ENCODE measurements at places on chromosomes 7 and 10. TPM values are rescaled to one million over a fixed set of nuclear protein-coding genes. Genes with fewer than 3 reads are reported as not detected.

GRCh38 chr10:7199152-7199760 is 211.6 kb downstream of the SFMBT2 start:
- no peak for DNase-seq

The ACTL6B gene
- not detected for total RNA-seq

The IL6 gene
- total RNA-seq: 2.2 TPM

DNA sequence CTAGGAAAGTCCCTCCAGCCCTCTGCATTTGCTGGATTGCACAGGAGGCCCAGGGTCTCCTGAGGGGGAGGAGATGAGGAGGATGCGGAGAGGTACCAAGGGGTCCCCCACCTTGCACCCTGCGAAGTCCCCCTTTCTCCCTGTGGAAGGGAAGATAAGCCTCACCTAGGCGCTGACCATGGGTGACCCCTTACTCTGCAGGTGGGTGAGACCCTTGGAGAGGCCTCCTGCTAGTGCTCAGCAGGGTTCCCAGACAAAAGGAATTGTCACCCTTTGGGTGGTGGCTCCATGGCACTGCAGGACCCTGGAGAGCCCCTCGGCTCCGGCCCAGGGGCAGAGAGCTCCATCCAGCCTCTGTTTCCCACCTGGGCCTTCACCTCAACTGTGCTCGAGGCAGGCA is 107.0 kb upstream of the RET start:
- DNase-seq: no peak

- DNase-seq: no peak
Measured at GRCh38 chr10:60480865-60481563, 91.3 kb upstream of the ANK3 start.

DNA sequence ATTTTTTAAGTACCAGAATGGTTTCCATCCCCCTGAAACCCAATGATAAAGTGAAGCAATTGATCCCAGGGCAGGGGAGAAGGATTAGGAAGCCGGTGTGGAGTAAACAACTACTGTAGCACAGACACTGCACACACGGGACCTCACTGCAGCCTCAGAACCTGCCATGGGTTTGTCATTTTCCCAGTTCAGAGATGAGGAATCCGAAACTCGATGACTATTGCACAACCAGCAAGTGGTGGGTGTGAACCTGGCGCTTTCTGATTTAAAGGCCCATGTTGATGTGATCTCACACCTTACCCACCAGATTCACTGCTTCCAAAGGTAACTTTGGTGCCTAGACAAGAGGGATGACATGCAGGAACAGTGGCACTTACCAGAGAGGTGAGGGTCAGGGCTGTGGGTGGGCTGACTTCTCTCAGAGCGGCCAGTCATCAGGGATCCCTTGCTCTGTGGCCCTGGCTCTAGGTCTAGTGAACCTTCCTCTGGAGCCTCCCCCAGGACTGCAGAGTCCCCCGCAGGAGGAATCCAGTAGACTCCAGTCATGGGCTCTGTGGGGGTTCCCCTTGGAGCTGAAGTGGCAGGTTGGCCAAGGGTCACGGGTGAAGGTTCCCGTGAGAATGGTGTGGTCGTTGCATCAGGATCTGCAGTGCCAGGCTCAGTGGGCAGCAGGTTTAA is 62.8 kb downstream of the PKD1L1 start:
- peak; percentile 63 for DNase-seq

DNA sequence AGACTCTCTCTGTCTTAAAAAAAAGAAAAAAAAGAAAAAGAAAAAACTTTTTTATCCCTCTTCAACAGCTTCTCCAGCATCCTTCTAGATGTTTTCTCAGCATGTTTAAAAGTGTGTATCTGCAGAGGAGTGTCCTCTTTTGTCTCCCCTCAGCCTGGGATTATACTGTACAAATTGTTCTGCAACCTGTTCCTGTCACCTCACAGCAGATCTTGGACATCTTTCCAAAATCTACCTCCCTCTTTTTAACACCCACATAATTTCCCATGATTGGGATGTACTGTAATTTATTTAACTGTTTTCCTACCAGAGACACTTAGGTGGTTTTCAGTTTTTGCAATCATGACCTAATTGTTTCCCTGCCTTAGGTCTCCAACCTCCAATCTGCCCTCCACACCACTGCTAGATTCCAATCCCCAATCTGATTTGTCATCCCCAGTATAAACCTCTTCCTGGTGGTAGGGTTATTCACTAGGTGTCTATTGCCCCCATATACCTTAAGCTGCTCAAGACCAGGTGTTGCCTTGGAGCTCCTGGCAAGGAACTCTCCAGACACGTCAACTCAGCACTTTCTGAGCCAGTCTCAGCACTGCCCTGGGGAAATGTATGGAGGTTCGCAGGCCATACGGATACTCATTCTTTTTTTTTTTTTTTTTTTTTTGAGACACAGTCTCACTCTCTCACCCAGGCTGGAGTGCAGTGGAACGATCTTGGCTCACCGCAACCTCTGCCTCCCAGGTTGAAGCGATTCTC is 17.6 kb upstream of the DDIT4 start:
- DNase-seq: no peak

- no peak for DNase-seq
Measured at GRCh38 chr7:92850516-92850915, 14.1 kb upstream of the CDK6 start.

GRCh38 chr10:77940627-77941026 is 14.1 kb upstream of the DLG5 start:
- no peak for DNase-seq

DNA sequence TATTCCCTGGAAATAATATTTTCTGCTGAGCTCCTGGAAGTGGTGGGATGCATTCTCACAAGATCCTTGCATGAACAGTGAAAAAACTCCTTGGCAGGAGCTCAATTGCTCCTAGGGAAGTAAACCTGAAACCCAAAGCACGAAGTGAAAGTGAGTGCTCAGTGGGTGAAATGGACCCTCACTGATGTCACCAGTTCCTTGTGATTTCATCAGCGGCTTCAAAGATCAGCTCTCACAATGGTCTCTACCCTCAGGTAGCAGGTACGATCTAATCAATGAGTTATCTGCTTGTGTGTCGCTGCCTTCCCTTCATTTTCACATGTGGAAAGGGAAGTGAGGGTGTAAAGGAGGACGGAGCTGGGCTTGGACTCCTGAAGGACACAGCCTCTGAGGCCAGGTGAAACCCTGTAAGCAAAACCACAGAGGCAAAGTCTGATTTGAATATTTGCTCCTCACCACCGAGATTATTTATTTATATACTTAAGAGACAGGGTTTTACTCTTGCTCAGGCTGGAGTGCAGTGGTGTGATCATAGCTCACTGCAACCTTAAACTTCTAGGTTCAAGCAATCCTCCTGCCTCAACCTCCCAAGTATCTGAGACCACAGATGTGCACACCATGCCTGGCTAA is 255.4 kb upstream of the LYZL1 start:
- DNase-seq: no peak
